ENCODE measurements at places on chromosomes 7 and 10.

- peak; percentile 11 for DNase-seq
Measured at GRCh38 chr7:50436133-50436806, 13.9 kb downstream of the FIGNL1 start.

- no peak for DNase-seq
Measured at GRCh38 chr10:63106111-63106755, 26.9 kb upstream of the NRBF2 start.

DNA sequence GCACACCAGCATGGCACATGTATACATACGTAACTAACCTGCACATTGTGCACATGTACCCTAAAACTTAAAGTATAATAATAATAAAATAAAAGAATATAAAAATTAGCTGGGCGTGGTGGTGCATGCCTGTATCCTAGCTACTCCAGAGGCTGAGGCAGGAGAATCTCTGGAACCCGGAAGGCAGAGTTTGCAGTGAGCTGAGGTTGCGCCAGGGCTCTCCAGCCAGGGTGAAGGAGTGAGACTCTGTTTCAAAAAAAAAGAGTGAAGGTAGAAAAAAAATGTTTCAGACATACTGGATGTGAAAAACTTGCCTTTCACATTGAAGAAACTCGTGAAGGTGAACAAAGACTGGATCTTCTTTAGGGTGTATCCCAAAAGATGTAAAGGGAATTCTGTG, 26.7 kb downstream of the TSPAN14 start:
- DNase-seq, result no peak

- DNase-seq, result no peak
Measured at GRCh38 chr7:129655811-129656210, 44.3 kb downstream of the NRF1 start.

- DNase-seq, result no peak
Measured at GRCh38 chr7:152424348-152425108, 11.3 kb downstream of the KMT2C start.

DNA sequence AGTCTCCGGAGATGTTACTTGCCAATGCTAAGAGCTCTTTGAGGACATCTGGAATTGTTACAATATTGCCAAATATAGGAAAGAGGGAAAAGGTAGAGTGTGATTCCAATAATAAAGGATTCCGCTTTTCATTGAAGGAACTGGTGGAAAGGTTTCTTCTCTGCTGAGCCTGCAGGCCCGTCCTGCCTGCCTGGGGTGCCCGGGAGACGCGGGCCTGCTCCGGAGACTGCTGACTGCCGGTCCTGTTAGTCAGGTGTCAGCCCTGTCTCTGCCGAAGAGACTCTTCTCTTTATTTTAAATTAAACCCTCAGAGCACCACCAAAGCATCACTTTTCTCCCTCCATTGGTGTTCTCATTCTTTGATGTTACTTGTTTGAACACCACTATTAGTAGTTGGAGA, 2.2 kb downstream of the EGFR start:
- DNase-seq, result peak; percentile 34

GRCh38 chr10:5068274-5068984, 25.8 kb upstream of the AKR1C3 start:
- no peak for DNase-seq

DNA sequence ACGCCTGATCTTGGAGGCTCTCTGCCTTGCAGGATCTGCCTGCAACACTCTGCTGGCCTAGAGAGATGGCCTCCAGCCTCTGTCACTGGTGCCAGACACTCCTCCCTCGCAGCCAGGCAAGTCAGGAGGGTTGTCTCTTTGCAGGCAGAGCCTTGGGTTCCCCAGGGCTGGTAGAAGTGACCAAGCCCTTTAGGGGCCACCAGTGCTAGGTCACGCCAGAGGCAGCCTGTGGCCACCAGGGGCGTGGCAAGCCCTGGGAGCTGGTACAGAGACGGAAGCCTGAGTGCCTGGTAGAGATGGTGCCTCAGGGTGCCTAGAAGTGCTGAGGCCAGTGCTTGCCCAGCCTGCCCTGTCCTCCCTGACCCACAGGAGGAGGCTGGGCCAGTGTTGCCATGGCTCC, 9.1 kb downstream of the ADCYAP1R1 start:
- DNase-seq, result no peak

- no peak for DNase-seq
Measured at GRCh38 chr7:96300502-96300901, 21.4 kb downstream of the SLC25A13 start.

DNA sequence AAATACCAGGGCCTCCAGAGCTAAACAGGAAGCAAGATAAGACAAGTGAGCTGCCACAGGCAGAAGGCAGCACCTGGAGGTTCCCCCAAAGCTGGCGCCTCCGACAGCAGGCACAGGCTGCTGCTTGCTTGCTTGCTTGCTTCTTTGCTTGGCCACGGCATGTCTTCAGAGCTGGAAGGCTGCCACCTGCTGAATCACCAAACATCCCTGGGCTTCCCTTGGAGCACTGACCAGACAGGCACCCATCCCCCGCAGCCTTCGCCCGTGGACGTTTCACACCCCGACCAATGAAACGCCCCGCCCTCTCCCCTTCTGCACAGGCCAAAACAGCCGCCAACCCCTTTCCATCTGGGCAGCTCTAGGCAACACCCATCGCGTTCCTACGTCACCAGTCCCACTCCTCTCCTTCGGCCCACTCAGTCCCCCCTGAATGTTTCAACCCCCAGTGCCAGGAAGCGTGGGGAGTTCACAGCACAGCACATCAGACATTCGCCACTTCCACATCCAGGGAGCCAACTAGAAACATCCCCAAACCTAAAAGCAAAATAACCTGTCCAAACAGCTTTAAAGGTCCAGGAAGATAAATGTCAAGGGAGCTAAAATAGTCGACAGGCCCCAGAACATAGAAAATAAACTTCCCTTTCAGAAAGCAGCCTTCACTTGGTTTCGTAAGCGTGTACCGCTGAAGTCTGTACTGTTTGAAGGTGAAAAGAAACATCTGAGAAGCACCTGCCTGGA, 1.6 kb downstream of the SGMS1 start:
- DNase-seq, result peak; percentile 74

GRCh38 chr7:51113962-51114361, 202.6 kb downstream of the COBL start:
- DNase-seq, result no peak

GRCh38 chr10:84946904-84947303, 618.5 kb downstream of the CCSER2 start:
- DNase-seq, result no peak

DNA sequence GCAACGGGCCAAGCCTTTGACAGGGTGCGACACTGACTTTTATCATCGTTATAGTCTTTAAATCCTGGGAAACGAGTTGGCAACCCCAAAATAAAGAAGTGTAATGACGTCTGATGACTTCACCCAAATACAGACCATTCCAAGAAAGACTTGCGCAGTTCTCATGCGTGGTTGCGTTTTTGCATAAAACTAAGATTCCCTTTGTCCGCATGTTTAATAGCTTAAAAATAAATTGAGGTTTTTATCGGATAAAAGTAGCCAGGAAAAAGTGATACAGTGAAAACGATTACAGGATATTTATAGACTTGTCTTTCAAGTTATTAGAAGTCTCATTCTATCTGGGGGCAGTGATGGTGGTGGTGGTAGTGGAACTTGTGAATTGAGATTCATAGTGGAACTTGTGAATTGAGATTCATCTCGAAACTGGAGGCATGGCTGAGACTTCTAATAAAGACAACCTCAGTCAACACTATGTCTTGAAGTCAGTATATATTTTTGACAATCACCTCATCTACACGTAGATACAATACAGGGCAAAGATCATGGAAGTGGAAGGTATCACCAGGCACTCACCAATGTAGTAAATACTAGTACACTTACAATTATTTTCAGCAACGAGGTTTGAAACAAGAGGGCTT, 1.2 kb upstream of the NAMPT start:
- DNase-seq, result peak; percentile 14

DNA sequence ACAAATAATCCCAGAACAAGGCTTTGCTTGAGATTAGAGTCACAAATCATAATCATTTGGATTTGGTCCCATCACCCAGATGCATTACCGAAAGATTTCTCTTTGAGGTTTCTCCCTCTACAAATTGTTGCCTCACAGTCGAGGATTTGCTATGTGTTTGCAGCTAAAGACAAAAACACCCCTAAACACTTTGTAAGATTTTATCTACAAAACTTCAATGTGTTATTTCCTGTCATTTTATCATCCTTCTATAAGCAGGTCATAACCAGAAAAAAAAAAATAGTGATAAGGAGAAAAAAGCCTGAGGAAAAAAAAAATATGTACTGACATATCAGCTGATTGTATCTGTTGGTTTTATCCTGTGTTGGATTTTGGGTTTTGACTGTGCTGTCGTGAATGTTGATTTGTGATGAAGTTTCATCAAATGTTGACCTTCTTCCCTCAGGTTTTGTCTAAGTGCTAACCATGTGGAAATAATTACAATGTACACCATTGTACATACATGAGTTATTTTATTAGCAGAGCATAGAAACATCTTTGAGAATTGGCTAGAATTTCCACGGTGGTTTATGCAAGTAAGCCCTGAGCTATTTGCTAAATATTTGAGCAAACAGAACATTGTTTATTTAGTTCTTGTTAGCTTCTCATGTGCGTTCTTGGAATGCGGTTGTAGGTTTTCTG, 274.4 kb downstream of the NEBL start:
- peak; percentile 11 for DNase-seq

DNA sequence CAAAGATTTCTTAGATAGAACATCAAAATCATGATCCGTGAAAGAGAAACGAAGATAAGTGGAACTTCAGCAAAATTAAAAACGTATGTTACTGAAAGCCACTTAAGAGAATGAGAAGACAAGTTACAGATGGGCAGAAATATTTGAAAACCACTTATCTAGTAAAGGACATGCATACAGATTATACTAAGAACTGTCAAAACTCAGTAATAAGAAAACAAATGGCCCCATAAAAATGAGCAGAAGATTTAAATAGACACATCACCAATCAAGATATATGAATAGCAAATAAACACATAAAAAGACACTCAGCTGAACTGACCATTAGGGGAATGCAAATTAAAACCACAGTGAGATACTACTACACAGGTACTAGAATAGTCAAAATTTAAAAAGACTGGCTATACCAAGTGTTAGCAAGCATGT, 343.7 kb downstream of the PTEN start:
- no peak for DNase-seq

- no peak for DNase-seq
Measured at GRCh38 chr10:81104494-81104893, 566.8 kb downstream of the SH2D4B start.

GRCh38 chr10:72322280-72323058, 32.2 kb downstream of the DNAJB12 start:
- no peak for DNase-seq

DNA sequence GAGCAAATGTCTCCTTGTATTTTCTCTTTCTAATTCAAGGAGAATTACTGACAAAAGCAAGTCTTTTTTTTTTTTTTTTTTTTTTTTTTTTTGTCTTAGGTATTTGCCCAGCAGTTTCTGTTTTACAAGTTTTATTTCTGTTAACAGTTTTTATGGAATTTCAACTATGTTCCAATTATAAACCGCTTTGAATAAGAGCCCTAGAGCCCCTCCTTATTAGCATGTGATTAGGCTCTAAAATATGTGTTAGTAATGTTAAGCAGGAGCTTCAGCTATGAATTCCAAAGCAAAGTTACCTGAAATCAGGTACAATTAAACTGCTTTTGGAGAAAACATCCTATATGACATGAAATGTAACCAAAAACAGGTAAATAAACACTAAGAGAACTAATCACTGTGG, 997.0 kb upstream of the POT1 start:
- DNase-seq, result no peak

DNA sequence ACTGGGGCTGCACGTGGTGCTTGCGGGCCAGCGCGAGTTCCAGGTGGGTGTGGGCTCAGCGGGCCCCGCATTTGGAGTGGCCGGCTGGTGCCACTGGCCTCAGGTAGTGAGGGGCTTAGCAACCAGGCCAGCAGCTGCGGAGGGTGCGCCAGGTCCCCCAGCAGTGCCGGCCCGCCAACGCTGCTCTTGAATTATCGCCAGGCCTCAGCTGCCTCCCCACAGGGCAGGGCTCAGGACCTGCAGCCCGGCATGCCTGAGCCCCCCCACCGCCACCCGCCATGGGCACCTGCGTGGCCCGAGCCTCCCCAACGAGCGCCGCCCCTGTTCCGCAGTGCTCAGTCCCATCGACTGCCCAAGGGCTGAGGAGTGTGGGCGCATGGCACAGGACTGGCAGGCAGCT, 185.4 kb downstream of the TPK1 start:
- DNase-seq, result no peak

DNA sequence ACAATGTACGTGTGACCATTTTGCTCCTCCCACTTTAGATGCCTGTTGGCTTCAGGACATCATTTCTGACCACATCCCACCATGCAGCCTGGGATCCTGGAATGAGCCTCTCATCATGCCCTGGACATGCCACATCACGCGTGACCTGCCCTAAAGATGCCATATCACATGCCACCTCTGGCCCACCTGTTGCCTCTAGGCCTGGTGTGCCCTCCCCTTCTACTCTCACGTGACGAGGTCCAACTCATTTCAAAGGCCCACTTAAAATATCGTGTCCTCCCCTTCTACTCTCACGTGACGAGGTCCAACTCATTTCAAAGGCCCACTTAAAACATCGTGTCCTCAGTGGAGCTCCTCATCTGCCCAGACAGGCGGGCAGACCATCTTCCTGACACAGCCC, 254.9 kb downstream of the TEX36 start:
- no peak for DNase-seq

DNA sequence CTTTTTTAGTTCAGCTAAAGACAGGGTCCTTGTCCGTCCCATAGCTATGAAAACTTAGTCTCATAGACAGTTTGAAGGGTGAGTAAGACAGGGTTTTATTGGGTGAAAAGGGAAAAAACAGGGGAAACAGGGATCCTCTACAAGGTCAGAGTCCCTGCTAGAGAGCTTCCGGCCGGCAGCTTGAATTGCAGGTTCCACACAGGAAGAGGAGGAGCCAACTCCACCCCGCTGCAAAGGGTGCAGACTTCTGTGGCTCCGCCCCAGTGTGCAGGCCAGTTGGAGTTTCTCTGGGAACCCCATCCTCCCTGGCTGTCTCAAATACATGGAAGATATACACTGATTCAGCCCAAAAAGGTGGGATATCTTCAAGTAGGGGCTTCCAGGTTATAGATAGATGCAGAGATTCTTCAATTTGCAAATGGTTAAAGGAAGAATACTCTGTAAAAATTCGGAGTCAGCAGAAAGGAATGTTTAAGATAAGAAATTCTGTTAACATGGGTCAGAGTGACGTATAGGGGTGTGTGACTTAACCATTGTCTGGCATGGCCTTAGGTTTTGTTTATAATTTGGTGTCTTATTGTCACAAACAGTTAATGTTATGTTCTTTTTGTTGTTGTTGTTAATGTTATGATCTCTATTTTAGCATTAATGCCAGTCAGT, 34.6 kb upstream of the HECW1 start:
- DNase-seq, result no peak
